AG08396 (cell line): ENCODE measurements at places on chromosomes 2 and 18.

- DNase-seq, result no peak
Observed at GRCh38 chr18:44788334-44788733, 107.6 kb downstream of the SETBP1 start.

DNA sequence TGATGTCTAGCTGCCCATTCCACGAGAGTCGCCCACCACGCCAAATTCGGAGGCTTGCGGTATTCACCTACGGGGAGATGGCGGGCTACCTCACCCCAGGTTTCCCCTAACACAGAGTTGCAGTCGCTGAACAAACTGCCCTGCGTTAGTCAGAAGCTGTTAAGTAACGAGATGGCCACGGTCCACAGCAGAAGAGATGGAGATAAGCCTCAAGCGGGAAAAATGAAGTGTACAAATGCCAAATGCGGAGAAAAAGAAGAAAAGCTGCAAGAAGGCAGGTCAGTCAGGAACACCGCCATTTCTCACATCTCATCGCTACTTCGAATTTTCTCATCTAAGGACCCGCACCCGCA, 425 bp downstream of the ASB3 start:
- DNase-seq, result peak; percentile 36

GRCh38 chr2:19864381-19864780, 37.4 kb downstream of the TTC32 start:
- DNase-seq, result no peak

DNA sequence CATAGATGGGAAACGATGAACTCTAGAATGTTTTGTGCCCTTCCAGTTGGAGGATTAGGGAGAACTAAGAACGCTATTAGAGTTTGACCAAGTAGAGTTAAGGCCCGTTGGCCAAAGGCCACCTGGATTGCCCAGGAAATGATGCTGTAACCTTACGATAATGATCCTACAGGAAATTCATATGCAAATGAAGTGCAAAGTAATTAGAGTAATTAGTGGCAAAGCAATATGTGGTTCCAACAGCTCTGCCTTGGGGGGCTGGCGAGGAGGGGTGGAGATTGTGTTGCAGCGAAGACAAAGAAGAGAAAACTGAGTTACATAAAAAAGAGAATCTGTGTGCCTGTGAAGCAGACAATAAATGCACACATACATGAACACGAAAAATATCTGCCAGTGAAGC, 61.5 kb upstream of the BOD1L2 start:
- DNase-seq, result no peak

- DNase-seq, result no peak
Observed at GRCh38 chr2:120293096-120294007, 40.7 kb downstream of the RALB start.

GRCh38 chr2:21910832-21911507, 787.2 kb downstream of the TDRD15 start:
- no peak for DNase-seq

- peak; percentile 23 for DNase-seq
Observed at GRCh38 chr2:235055891-235056516, 104.2 kb downstream of the SH3BP4 start.

- DNase-seq, result no peak
Observed at GRCh38 chr2:12910431-12910830, 193.7 kb downstream of the TRIB2 start.

DNA sequence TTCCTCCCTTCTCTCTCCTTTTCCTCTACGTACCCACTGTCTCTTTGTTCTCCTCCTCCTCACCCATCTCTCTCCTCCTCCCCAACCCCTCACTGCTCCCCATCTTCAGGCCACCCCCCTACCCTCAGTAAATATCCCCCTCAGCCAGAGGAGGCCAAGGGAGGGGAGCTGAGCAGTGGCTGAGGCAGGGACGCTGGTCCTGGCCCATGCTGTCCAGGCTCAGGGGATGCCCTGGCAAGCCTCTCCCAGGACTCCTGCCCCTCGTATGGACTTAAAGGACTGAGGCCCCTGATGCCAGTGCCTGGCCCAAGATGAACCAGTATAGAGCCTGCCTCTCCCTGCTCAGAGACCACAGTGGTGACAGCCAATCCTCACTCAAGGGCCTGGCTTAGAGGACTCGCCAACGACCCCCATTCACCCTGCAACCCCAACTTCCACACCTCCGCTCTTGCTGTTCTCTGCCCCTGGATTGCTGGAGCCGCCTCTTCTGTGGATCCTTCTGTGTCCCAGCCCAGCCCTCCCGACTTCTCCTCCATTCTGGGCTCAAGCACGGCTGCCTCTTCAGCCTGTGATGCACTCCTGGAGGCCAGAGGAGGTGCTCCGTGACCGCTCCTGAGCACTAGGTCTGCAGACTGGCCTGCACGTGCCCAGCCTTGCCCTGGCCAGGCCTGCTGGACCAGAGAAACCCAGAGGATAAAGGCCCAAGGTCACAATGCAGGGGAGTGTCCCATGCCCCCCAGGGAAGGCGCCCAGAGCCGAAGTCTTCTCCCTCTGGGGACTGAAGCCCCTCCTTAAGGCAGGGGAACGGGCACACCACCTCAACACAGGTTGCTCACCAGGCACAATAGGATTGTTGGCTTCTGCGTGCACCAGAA, 9.5 kb upstream of the DUSP2 start:
- DNase-seq, result no peak

GRCh38 chr2:240962300-240963064, 35.9 kb upstream of the SNED1 start:
- DNase-seq, result no peak

- DNase-seq, result no peak
Observed at GRCh38 chr18:26710470-26711096, 154.9 kb downstream of the AQP4 start.

- no peak for DNase-seq
Observed at GRCh38 chr18:42649331-42650035, 466.0 kb downstream of the RIT2 start.
